ENCODE measurements at places on chromosomes 2 and 18. TPM values are rescaled to one million over a fixed set of nuclear protein-coding genes. Genes with fewer than 3 reads are reported as not detected.

GRCh38 chr2:2847209-2847676 is 516.2 kb upstream of the MYT1L start:
- DNase-seq: no peak

DNA sequence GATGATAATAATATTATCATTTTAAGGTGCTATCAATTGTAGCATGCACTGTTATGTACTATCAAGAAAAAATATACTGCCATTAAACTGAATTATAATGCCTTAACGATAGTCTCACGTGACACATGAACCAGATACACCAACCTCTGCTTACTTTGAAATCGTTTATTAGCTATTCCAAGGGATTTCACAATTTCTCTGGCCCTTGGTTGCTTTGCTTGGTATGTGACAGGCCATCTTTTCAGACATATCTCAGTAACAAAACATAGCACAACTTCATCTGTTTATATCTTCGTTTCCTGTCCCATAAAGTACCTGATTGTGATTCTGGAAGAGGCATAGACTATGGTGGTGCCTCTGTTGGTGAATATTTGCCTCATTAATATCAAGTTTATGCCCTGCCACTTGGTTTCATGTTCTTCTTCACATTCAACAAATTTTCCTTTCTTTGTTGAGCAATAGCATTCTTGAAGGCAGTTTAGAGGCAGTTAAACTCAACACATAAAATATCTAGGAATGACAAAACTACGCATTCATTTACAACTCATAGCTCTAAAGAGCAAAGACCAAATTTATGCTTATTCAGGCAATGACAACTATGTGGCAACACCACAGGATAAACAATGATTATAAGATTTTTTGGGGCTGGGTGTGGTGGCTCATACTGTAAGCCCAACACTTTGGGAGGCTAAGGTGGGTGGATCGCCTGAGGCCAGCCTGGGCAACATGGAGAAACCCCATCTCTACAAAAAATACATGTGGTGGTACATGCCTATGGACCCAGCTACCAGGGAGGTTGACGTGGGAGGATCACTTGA is 84.3 kb downstream of the MCFD2 start:
- no peak for DNase-seq

- DNase-seq: no peak
Measured at GRCh38 chr2:213069531-213069930, 81.9 kb downstream of the IKZF2 start.

GRCh38 chr18:60020107-60020925 is 120.5 kb downstream of the PMAIP1 start:
- DNase-seq: no peak

DNA sequence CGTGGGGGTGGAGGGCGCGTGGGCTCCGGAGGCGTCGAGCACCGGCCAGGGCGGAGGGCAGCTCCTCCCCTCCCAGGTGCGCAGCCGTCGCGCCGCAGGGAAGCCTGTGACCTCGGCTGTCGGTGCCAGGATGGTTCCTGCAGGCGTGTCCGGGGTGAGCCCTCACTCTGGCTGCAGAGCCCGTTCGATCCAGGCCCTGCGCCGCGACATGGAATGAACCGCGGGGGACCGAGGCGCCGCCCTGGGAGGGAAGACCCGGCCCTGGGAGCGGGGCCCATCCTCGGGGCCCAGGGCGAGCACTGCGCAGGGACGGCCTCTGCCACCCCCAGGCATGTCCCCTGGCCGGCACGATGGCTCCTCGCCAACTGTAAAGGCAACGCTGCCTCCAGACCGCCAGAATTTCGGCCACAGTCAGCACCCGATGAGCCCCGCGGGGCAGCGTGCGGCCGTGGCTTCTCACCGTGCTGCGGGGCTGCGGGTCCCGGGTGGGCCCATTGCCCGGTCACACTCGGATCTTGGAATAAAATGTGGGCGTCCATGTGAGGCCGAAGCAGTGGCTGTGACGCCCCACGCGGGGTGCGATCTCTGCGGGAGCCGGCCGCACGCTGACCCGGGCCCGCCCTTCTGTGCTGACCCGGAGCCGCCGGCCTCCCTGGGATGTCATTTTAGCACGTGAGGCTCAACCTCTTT is 26.6 kb downstream of the SALL3 start:
- no peak for DNase-seq

DNA sequence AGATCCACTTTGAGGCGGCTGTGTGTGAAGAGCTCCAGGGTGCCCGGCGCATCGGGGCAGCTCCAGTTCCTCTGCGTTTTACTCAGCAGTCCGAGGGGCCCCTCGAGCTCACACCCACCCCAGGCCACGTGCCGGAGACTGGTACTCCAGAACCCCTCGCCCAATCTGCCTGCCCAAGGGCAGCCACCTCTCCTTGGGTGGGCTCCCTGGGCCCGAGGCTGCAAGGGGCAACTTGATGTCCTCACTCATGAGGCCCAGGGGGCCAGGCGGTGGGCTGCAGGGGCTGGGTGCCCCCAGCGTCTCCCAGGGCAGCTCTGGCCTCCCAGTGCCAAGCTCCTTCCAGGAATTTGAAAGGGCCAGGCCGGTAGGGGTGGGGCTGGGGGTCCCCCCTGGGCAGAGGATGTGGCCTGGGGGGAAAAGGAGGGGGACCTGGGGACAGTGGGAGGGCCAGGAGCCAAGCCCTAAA is 16.7 kb downstream of the RAMP1 start:
- DNase-seq: no peak

LRP1B gene
- total RNA-seq: 0.47 TPM

DNA sequence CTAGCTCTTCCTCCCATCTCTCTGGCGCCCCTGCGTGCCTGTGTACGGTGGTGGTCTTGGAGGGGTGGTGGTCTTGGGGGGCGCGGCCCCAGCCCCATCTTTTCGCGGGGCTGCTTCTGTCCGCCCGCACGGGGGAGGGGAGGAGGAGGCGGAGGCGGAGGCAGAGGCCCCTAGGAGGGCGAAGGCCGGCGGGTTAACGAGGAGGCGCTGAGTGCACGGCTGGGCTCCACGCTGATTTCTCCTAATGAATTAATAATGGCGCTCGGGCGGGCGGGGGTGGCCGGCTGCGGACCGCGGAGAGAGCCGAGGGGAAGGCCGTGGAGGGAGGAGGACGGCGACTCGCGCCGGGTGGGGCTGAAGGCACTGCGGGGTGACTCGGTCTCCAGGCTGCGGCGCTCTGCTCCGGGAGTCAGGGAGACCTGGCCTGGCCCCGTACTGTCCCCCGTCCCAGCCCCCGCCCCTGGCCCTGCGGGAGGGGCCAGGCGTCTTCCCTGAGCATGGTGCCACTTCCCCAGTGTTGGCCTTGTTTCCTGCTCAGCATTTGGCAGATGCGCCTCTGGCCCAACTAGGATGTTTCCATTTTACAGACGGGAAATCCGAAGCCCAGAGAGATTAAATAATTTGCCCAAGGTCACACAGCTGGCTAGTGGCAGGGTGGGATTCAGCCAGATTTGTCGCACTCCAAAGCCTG is 6.0 kb downstream of the GAREM2 start:
- DNase-seq: no peak

- DNase-seq: peak; percentile 66
Measured at GRCh38 chr2:230225486-230225885, at the start of gene SP140. Gene SP140 (plus strand): TSS chr2:230225736. CDS start chr2:230225845, 109 bp downstream.

- DNase-seq: no peak
Measured at GRCh38 chr2:182128821-182129707, 143.4 kb downstream of the PPP1R1C start.

- no peak for DNase-seq
Measured at GRCh38 chr2:19119326-19120001, 239.0 kb downstream of the OSR1 start.

- no peak for DNase-seq
Measured at GRCh38 chr2:227482638-227483340, 10.8 kb downstream of the AGFG1 start.

DNA sequence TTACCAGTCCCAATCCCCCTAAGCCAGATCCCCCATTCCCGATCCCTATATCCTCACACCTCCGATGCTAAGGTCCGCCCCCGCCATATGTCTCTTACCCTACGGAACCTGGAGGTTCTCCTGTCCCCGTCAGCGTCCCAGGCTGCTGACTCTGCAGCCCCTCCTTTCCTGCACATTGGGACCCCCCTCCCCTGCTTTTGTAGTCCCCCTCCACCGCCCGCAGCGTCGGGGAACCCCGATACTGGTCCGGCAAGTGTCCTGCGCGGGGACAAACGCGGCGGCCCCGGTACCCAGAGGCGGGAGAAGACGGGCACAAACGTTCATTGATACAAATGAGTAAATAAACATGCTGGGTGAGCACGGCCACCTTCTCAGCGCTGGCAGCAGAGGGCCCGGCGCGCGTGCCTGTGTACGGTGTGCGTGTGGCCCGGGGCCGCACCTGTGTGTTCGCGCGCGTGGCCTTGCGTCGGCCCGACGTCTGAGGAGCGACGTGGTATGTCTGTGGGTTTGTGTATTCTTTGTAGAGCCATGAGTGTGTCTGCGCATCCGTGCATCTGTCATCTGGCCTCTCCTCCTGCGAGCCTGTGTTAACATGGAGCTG is 2.0 kb upstream of the CYP26B1 start:
- DNase-seq: peak; percentile 60

GRCh38 chr2:231679908-231680284 is 28.4 kb upstream of the PTMA start:
- DNase-seq: no peak

- no peak for DNase-seq
Measured at GRCh38 chr2:210195101-210195852, 24.1 kb upstream of the KANSL1L start.

DNA sequence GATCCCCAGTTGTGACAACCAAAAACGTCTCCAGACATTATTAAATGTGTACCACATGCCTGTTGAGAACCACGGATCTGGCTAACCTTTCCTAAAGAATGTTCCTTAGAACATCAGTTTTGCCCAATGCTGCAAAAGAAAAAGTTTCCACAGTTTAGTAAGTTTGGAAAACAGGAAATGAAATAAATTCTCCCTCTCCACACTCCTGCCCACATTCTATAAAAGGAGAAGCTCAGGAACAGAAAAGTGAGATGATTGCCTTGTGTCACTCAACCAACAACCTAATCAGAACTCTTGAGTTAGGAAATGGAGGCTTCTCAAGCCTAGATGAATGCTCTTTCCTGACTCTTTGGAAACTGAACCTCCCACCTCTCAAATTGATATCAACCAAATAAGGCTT is 56.1 kb upstream of the NFE2L2 start:
- DNase-seq: no peak

FBXO41 gene
- 1.7 TPM for total RNA-seq

ECEL1 gene
- not detected for total RNA-seq

CYS1 gene
- total RNA-seq: 5.9 TPM

MC4R gene
- total RNA-seq: not detected

TRIB2 gene
- total RNA-seq: 55.7 TPM

TEX44 gene
- total RNA-seq: not detected

- DNase-seq: no peak
Measured at GRCh38 chr2:61437170-61437569, 33.7 kb downstream of the USP34 start.

DNA sequence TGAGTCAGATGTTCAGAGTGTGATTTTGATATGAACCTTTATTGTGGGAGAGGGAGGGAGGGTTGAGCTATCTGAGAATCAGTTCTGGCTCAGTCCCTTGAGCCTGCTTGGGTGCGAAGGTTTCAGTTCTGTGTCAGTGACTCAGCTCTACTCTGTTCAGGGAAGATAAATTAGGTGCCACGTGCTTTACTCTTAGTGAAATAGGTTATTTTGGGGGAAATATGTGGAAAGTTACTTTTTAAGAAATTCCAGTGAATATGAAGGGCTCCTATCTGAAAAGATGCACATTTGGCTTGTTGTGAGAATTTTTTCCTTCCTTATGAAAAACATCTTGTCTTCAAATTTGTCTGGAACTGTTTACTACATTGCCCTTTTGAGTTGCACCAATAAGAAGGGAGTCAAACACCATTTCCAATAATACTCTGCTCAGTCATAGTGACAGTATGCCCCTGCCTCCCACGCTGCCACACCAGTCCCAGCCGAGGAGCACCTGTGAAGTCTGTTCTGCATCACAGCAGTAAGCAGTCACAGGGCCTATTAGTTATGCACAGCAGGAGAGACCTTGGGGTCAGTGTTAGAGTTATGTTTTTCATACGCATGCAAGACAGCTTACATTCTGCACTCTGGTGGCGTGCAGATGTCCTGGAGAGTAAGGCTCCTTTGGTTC is 32.8 kb upstream of the DNAH7 start:
- no peak for DNase-seq

CYP27C1 gene
- 0.24 TPM for total RNA-seq

GRCh38 chr2:137049518-137049917 is 284.2 kb downstream of the THSD7B start:
- DNase-seq: no peak

DNA sequence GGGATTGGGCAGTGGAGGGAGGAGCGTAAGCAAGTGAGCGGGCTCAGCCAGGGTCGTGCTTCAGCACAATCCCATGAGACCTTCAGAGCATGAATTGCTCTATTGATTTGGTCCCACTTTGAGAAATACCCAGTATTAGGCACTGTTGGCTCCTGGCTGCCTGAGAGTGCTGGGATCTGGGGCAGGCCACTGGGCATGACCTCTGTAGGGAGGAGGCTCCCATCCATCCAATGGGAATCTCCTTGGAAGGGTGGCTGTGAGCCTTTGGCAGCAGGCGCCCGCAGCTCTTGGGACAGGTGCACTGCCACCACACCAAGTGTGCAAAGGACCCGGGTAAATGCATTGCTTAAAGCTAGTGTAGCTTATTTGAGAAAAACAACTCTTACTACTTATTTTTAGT is 137.5 kb downstream of the LDLRAD4 start:
- no peak for DNase-seq

DNPEP gene
- total RNA-seq: 48.1 TPM

DNA sequence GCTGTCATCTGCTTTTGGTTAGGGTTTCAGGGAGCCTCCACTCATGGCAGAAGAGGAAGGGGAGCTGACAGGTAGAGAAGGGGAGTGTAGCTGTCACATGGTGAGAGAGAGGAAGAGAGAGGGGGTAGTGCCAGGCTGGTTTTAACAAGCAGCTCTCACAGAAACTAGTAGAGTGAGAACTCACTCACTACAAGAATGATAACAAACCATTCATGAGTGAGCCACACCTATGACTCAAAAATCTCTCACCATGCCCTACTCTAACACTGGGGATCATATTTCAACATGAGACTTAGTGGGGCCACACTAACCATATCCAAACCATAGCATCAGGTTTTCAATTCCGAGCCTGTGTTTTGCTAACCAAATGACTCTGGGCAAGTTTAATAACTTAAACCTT is 274.9 kb upstream of the VWC2L start:
- DNase-seq: no peak
